Activated T-cell treated with anti-CD3 and anti-CD28 coated beads for 4 hours (primary cell): ENCODE measurements at places on chromosomes 2 and 18.

DNA sequence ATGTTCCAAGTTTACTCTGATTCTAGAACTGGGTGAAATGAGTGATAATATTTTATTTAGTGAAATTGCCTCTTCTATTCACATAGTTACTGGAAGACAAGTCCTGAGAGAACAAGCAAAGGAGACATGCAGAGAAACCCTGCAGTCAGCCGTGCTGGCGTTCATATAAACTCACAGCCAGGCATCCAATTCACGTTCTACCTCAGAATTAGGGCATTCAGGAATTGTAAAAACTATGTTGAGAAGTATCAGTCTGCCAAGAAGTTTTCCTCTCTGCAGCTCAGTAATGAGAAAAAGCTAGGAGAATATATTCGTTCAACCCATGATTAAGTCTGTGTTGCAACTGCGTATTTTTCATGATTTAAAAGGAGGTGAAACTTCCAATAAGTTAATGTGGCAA, 156.2 kb upstream of the DSEL start:
- DNase-seq: no peak

GRCh38 chr2:122179492-122180165, 424.2 kb downstream of the TSN start:
- DNase-seq: no peak

DNA sequence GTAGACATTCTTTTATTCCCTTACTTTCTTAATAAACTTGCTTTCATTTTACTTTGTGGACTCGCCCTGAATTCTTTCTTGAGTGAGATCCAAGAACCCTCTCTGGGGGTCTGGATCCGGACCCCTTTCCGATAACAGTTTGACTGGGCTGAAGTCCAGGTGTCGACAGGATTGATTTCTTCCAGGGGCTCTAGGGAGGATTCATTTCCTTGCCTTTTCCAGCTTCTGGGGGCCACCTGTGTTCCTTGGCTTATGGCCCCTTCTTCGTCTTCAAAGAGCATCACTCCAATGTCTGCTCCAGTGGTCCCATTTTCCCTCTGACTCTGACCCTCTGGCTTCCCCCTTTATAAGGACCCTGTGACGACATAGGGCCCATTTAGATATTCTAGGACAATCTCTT, 67.5 kb downstream of the COPS8 start:
- no peak for DNase-seq

GRCh38 chr2:147310335-147311057, 534.3 kb upstream of the ACVR2A start:
- no peak for DNase-seq

DNA sequence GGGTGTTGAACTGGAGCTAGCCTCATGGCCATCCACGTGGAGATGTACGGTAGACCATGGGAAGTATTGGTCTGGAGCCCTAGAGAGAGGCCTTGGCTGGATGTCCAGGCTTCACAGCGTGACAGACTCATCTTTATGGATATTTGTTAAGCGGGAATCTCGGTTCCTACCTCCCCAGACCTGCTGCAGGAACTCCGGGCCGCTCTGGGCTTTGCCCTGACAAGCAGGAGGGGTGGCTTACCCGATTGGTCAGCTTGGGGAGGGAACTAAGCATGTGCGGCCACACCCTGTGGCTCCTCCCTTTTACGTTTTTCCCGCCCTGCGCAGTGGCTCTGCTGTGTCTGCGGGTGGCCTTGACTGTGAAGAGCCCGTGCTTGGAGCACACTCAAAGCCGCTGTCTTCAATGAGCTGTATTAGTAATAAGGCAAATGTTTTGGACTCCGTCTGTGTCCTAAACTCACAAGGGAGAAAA, 52.3 kb downstream of the PAPOLG start:
- DNase-seq: no peak

GRCh38 chr2:213284105-213285090, at the start of gene SPAG16:
Gene SPAG16 (plus strand): TSS chr2:213284464.
- DNase-seq: peak; percentile 93

GRCh38 chr2:138030459-138030858, 66.2 kb downstream of the HNMT start:
- no peak for DNase-seq

DNA sequence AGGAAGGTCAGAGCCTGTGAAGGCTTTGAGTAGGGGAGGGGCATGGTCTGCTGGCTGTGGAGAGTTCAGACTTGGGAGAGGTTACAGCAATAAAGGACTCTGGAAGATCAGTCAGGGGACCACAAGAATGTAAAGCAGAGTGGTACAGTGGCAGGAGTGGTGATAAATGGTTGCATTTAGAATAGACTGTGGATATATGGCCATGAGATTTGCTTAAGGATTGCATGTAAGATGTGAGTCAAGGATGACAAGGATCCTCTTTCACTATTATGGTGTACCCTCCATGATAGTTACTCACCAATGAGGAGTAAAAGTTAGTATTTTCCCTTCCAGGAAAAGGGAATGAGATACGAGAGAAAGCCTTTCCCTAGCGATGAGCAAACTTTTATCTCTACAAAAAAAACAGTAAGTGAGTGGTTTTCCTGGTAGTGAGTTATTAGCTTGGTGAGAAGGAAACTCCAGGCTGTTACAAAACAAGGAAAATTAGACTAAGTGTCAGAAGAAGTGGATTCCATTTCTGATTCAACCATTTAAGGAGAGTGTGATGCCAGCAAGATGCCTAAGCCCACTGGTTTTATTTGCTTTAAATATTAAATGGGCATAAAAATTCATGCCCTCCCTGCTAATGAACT, 818.0 kb upstream of the ACVR2A start:
- DNase-seq: no peak

DNA sequence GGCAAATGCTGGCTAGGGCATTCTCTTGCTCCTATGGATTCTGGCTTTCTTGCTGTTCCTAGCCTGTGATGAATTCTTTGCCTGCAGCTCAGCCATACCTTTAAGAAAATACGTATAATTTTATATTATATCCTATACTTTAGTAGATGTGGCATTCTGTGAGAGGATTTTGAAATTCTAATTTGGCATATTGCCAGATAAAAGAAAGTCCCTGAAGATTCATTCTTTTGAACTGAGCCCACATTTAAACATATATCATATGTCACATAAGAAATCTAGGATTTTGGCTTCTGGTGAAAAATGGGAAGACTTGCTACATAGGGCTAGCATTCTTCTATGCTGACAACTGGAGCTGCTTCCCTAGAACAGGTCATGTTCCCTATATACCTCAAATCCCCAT, 91.4 kb upstream of the LYPD1 start:
- DNase-seq: no peak

DNA sequence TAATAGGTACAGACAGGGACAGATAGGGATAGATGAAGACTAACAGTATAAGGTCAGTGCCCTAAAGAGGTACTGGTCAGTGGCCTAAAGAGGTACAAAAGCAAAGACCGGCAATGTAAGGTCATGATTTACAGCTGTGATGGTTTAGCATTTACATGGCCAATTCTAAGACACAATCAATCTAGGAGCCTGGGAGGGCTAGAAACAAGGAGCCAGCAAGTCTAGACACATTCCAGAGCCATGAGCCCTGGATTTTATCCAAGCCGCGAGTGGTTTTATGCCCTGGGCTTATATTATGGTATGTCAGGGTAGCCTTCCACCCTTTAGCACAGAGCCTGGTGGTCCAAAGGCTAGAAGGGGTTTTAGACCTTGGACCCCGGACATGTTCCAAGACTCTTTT, 124.2 kb downstream of the CBLN2 start:
- no peak for DNase-seq

DNA sequence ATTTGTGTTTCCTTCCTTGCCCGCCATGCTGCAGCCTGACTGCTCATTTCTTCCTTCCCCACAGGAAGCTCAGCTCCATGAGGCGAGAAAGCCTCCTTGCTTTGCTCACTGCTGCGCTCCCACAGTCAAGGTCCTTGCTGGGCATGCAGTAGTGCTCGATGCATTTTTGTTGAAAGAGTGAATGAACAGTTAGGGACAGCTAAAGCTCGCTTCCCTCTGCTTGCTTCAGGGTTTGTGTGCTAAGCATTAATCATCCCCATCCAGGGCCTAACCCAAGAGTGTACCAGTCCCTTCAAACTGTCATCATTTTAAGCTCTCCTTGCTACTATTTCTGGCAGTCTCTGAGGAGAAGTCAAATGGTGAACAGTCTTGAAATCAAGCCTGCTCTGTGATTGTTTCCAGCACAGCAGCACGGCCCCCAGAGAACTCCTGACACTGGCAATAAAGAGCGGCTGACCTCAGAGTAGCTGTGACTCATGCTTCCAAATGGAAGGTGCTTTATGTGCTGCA, 171.7 kb upstream of the SOX11 start:
- no peak for DNase-seq

- DNase-seq: no peak
Observed at GRCh38 chr2:26849056-26849999, 1.4 kb downstream of the DPYSL5 start.

DNA sequence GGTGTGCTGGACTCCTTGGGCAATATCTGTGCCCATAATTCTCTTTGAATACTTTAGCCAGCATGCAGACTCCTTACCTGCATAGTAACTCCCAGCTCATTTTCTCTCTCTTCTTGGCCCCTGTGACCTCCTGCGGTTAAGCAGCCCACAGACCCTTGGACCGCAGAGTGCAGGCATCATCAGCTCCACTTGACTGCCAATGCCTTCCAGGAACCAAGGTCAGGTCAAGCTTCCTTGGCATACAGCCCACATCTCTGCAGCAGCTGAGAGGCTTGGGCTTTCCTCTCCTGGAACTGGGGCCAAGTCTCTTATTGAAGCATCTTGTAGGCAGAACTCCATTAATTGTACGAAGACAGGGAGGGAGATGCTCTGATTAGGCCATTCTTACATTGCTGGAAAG, 130.1 kb upstream of the PIEZO2 start:
- DNase-seq: no peak

DNA sequence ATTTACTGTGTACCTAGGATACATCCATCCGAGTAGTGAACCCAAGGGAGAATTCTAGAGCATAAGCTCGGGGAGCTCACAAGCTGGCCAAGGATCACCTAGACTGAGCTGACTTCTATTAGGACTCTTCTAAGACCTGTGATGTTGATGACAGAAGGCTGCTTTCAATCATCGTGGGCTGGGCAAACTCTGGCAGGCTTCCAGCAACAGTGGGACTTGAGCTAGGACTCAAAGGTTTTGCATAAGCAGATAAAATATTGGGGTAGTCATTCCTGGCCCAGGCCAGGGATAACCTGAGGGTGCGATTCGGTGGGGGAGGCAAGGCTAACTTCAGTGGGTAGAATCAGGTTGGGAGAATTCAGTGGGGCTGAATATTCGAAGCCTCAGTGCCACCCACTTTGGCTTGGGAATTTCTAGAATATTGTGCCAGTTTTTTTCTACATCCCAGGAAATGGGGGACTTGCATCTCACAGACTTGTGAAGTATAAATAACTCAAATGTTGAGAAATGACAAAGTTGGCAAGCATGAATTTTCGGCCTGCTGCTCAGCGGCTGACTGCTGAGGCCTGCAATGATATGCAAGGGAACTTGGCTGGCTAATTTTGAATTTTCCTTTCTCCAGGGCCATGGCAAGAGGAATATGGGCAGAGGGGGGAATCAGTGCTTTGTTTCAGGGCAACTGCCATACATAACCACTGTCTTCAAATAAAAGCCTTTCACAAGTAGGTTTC, 274.3 kb downstream of the PRKCE start:
- no peak for DNase-seq

DNA sequence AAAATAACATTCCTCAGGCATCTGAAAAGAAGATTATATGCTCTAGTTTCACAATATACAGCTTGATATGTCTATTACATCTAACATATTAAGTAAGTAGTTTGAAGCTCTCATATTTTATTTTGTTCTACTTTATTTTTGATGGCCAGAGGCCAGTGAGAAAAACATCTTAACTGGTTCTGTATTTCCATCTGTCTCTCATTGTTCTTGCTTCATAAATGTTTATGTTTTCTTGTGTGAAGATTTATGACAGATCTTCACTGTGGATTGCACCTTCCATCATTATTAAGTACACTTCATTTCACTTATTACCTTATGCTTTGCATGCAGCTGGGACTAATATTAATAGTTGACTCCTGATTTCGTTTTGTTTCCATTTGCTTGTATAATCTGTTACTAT, 511.2 kb downstream of the TSN start:
- DNase-seq: no peak

DNA sequence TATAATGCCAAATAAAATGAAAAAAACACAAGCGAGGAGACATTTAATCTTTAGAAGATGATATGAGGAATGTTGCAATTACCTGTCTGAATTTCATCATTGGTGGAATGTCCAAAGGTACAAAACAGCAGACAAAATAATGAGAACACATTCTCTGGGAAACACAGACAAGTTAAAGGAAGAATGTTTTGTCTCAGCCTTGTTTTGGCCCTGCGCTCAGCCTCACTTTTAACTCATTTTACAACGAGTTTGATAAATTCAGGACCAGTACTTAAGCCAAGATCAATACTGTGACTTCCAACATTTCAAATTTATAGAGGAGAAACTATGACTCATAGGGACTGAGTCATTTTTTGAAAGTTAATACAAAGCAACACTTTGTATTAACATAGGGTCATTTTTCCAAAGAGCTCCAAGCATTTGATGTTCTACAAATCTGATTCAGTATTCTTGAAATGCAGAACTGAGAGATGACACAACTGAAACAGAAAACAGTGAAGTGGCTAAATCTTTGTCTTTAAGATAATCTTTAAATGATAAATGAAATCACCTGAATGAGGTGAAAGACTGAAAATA, 833.2 kb upstream of the CHAC2 start:
- no peak for DNase-seq
